ENCODE measurements at places on chromosomes 2 and 18.

DNA sequence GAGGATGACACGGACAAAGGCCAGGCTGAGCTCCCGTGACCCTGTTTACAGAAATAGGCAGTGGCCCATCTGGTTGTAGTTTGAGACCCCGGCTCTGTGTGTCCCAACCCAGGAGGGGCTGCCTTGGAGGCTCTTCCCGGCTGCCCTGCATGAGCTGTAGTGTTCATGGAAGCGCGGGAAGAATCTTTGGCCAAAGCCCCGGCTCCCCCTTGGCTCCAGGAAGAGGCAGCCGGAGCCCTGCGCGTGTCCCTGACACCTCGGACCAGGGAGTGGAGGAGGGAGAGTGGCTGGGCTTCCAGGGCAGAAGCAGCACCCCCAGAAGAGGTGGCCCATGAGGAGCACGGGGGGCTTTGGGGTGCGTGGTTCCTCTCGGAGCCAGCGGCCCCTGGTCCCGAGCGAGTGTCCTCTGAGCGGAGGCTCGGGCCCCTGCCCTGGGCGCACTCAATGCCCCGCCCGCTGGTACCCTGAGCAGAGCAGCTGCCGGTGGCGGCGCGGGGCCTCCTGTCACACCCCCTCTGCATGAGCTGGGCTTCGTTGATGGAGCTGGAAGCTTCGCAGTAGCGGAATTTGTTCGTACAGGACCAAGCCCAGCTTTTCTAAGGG, 21.7 kb downstream of the GPR35 start:
- DNase-seq, result no peak

- no peak for DNase-seq
Observed at GRCh38 chr2:170533156-170533555, 182.0 kb upstream of the SP5 start.

DNA sequence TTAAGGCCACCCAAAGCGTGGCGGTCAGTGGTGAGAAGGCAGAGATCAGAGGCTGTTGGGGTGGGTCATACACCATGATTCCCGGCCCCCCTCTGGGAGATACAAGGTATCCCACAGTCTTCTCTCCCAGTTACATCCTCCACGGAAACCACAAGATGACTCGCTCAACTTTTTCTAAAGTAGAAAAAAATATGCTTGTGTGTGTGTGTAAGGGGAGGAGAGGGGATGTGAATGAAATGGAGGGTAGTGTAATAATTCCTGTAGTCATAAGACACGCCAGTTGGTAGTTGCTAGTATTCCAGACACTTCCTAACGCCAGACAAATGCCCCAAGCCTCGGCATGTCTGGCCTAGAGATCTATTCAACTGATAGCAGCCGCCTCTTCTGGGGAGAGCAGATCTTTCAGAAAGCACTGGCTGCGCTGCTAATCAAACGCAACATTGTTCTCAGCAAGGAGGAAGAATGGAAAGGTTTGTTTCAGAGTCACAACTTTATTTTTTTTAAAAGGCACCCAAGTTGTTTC, 143.5 kb downstream of the TGIF1 start:
- DNase-seq, result peak; percentile 88

DNA sequence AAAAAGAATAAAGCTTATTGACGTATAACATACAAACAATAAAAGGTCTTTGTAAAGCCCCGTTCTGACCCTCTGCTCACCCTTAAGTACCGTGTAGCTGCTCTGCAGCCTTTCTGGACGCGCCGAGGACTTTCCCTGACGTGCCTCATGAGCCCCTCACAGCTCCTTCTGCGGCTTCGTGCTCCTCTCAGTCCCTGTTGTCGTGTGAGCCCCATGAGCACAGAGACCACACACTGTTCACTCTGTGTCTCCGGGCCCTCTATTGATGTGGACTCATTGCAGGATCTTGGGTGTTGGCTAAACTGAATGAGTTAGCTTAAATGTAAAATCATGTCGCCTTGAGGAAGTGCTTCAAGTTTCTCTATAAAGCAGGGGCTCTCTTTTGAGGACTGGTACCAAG, 43.6 kb upstream of the INHBB start:
- no peak for DNase-seq

All from fibroblast of skin of right biceps (primary cell).